Activated naive CD8-positive, alpha-beta T cell treated with anti-CD3 and anti-CD28 coated beads, Interleukin-2, amount 10 ng/mL, durations not matched to agents 7 days and 5 days (primary cell): ENCODE measurements at places on chromosomes 1 and 21.

DNA sequence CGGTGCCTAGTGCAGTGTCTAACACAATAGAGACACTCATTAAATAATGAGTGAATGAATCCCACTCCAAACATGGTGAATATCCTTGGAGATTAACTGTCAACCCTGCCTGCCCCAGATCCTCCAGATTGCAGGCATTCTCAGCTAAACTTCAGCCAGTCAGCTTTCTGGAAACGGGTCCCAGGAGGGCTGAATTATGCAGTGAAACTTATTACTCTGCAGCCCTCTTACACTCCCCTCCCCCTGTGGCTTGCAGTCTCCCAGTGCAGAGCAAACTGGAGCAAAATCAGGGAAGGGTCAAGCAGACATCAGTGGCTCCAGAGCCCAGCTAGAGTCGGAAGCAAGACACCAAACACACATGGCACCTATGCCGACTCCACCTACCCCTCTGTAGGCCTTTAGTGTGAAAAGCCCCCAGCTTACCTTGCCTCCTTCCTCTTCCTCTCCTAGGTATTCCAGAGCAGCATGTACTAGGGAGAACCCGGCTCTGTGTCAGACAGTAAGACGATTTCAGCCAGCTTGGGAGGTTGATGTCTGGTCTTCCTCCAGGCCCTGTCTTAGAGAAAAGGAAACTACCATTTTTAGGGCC is 6.5 kb upstream of the RGS16 start:
- no peak overlapping the region for H3K4me3 ChIP-seq
- H3K36me3 ChIP-seq = peaks cover 3% of the 10 kb centered on the region
- H3K27ac ChIP-seq = no peak overlapping the region
- H3K4me1 ChIP-seq = peaks cover 34% of the 10 kb centered on the region
- peaks cover 64% of the 10 kb centered on the region for H3K27me3 ChIP-seq
- no peak for DNase-seq

GRCh38 chr1:114033216-114033706 is 54.0 kb downstream of the OLFML3 start:
- no peaks in the 10 kb centered on the region for H3K4me1 ChIP-seq
- H3K27ac ChIP-seq = no peak overlapping the region
- no peaks in the 10 kb centered on the region for H3K27me3 ChIP-seq
- no peak for DNase-seq
- no peak overlapping the region for H3K4me3 ChIP-seq
- H3K36me3 ChIP-seq = no peaks in the 10 kb centered on the region

DNA sequence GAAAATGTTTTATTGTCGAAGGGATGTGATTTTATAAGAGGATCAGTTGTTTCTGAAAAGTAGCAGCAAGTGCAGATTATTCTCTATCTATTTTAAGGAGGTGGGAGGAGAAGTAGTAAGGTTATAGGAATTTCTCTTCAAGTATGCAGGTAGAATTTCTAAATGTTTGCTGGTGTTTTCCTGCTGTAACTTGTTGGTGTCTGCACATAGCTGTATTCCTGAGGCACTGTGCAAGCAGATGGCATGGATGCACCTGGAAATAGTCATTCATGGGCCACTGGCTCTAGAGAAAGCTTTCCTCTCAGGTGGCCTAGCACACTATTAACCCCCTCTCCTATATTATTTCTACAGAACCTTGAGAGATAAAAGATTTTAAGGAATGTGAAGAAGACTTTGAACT is 30.3 kb upstream of the PODN start:
- peaks cover 15% of the 10 kb centered on the region for H3K36me3 ChIP-seq
- no peak for DNase-seq
- H3K27ac ChIP-seq = no peak overlapping the region
- H3K4me3 ChIP-seq = no peak overlapping the region
- H3K27me3 ChIP-seq = no peaks in the 10 kb centered on the region

- no peak overlapping the region for H3K27ac ChIP-seq
- H3K36me3 ChIP-seq = peaks cover 39% of the 10 kb centered on the region
- peaks cover 32% of the 10 kb centered on the region for H3K4me1 ChIP-seq
- H3K4me3 ChIP-seq = no peak overlapping the region
- no peak for DNase-seq
Measured at GRCh38 chr1:46607345-46608130, 3.5 kb upstream of the MKNK1 start.

GRCh38 chr1:234018816-234019215 is 114.3 kb downstream of the SLC35F3 start:
- no peak for DNase-seq
- no peak overlapping the region for H3K4me3 ChIP-seq

DNA sequence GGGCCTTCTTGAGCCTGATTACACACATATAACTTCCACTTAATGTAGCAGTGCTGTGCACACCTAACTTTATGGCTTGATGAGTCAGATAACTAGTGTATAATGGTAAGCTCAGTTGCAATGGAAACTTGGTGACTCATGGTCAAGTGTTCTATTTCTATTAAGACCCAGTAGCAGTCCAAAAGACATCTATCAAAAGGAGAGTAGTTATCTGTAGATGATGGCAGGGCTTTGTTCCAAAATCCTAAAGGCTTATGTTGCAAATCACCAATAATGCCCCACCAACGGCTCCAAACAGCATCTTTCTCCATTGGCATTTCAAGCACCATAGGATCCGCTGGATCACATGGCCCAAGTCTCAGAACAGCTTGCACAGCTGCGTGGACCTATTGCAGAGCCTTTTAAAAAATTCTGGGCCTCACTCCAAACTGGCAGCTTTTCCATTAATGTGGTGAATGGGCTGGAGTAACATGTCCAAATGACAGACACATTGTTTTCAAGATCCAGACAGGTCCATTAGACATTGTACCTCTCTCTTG is 566.8 kb upstream of the USP24 start:
- no peak overlapping the region for H3K27ac ChIP-seq
- H3K4me3 ChIP-seq = no peak overlapping the region
- H3K36me3 ChIP-seq = no peaks in the 10 kb centered on the region
- H3K27me3 ChIP-seq = no peaks in the 10 kb centered on the region
- H3K4me1 ChIP-seq = no peaks in the 10 kb centered on the region
- DNase-seq = no peak

DNA sequence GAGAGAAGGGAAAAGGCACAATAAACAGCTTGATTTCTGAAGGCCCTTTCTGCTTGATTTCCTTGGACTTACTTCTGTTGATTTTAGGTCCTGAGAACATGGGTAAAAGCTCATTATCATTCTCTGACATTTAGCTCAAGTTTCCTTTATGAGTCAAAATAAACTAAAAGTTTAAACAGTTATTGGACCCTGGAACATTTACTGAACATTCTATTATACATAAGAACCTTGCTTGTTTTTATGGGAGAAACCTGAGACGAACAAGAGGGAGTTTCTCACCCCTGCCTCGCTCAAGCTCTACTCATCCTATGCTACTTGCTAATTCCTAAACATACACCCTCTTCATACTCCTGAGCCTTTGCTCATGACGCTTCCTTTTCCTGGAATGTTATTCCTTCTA is 538.3 kb upstream of the PKN2 start:
- peaks cover 3% of the 10 kb centered on the region for H3K4me1 ChIP-seq
- H3K36me3 ChIP-seq = no peaks in the 10 kb centered on the region
- peaks cover 4% of the 10 kb centered on the region for H3K27me3 ChIP-seq
- no peak for DNase-seq
- no peak overlapping the region for H3K27ac ChIP-seq
- H3K4me3 ChIP-seq = no peak overlapping the region

- no peak overlapping the region for H3K4me3 ChIP-seq
- DNase-seq = no peak
- no peaks in the 10 kb centered on the region for H3K27me3 ChIP-seq
- no peak overlapping the region for H3K27ac ChIP-seq
- no peaks in the 10 kb centered on the region for H3K36me3 ChIP-seq
- H3K4me1 ChIP-seq = peaks cover 9% of the 10 kb centered on the region
Measured at GRCh38 chr1:87404296-87404695, 75.6 kb downstream of the LMO4 start.

- H3K27ac ChIP-seq = no peak overlapping the region
- H3K4me1 ChIP-seq = peaks cover 5% of the 10 kb centered on the region
- H3K4me3 ChIP-seq = no peak overlapping the region
- H3K27me3 ChIP-seq = no peaks in the 10 kb centered on the region
- H3K36me3 ChIP-seq = peaks cover 1% of the 10 kb centered on the region
Measured at GRCh38 chr1:200432586-200432985, 22.8 kb upstream of the ZNF281 start.

GRCh38 chr1:221778125-221778524 is 36.2 kb upstream of the DUSP10 start:
- DNase-seq = no peak
- H3K27ac ChIP-seq = peak overlapping the region; percentile 93
- H3K36me3 ChIP-seq = peaks cover 5% of the 10 kb centered on the region
- H3K4me3 ChIP-seq = peak overlapping the region; percentile 55
- no peaks in the 10 kb centered on the region for H3K27me3 ChIP-seq
- H3K4me1 ChIP-seq = peaks cover 78% of the 10 kb centered on the region

- peaks cover 36% of the 10 kb centered on the region for H3K4me1 ChIP-seq
- peak overlapping the region; percentile 99 for H3K27ac ChIP-seq
Measured at GRCh38 chr21:37074546-37074945, 1.5 kb downstream of the TTC3 start.

DNA sequence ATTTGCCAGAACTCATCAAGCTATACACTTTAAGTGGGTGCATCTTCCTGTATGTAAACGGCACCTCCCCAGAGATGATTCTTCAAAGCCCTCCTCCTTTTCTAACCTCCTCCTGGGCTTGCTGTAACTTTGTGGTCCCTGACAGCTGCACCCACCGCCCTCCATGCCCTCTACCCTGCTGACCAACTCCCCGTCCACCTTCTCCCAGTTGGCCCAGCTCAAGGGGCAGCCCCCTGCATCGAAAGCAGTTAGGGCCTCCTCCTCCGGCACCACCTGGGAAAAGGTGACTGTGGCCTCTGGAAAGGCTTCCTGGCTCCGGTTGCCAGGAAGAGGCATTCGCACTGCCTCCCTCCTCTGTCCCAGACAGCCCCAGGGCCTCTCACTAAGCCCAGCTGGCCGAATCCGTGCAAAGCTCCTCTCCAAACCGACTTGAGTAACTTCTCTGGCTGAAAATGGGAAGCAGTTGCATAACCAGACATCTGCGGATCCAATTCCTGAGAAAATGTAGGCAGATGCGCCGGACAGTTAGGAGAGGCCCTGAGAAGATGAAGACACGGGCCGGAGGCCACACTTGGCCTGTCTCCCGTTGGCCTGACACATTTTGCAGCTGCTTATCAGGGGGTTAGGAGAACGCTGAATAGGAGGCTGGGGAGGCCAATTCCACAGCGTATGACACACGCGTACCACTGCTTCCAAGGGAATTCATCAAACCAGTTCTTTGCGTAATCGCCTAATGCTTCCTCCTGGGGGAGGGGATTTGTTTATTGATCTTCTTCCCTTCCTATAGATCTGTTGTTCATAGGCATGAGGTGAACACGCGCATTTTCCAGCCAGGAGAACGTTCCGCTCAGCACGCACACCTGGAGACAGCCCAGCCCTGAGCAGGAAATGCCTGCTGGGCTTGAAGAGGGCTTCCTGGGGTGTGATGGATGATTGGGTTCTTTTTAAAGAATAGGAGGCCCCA is 48.7 kb upstream of the COL6A2 start:
- no peaks in the 10 kb centered on the region for H3K4me1 ChIP-seq
- peaks cover 3% of the 10 kb centered on the region for H3K27me3 ChIP-seq
- H3K4me3 ChIP-seq = no peak overlapping the region
- no peak for DNase-seq
- no peak overlapping the region for H3K27ac ChIP-seq

DNA sequence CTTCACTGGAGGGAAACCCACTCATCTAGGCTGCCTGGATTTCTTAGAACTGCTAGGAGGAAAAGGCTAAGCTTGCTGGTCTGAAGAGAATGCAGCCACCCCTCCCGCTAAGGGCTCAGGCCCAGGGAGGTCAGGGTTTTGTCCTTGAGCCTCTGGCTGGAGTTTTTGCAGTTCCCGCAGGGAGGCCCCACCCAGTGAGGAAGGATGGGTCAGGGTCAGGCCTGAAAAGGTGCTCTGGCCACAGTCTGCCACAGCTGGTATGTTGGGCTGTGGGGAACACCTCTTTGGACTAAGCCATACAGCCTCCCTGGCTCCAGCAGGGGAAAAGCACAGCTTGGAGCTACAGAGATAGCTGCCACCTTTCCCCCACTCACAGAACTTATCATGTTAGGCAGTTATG is 71.4 kb upstream of the PAPPA2 start:
- H3K4me1 ChIP-seq = no peaks in the 10 kb centered on the region
- no peak for DNase-seq
- no peak overlapping the region for H3K4me3 ChIP-seq
- no peaks in the 10 kb centered on the region for H3K27me3 ChIP-seq
- H3K36me3 ChIP-seq = no peaks in the 10 kb centered on the region

DNA sequence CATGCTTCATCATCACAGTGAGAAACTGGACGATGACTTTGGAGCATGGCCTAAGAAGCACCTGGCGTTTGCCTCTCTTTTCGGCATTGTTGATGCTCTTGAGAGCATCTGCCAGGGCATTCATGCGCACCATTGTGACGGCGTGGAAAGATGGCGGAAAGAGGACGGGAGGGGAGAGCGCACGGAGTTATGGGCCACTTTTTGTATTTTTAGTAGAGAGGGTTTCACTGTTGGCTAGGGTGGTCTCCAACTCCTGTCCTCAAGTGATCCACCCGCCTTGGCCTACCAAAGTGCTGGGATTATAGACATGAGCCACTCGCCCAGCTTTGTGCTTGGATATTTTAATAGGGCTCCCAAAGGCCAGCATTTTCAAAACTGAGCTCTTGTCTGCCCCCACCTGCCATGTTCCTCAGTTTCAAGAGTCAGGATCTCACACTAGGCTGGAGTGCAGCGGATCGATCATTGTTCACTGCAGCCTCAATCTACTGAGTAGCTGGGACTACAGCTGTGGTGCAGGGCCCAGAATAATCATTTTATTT is 5.3 kb downstream of the RPS8 start:
- H3K36me3 ChIP-seq = peaks cover 42% of the 10 kb centered on the region
- H3K4me3 ChIP-seq = no peak overlapping the region
- no peak for DNase-seq

DNA sequence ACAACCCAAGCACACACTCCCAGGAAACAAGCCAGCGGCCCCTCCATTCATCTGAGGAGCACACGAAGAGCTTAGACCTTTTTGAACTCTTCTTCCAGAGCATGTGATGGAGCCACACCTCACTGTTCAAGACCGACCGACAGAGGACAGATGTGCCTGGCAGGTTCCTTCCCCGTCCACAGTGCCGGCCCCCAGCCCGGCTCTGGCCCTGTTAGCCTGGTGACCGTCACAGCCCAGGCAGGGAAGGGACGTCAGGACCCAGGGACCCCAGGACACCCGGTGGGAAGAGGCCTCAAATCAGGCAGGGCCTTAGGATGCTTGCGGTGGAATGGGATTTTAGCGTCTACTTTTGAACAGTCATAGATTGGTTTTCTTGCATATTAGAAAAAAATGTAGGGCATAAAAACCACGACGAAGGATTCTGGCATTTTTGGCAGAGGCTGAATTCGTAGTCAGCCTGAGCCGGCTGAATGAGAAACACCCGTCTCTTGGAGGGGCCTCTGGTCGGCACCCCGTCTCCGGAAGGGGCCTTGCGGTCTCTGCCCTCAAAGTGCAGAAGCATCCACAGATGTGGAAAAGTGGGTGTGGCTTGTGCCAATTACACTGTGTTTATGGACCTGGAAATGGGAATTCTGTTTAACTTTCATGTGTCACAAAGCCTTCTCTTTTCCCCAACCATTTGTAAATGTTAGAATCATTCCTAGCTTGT is 79.3 kb downstream of the SIK1 start:
- H3K4me1 ChIP-seq = peaks cover 19% of the 10 kb centered on the region
- no peak for DNase-seq
- H3K27ac ChIP-seq = peak overlapping the region; percentile 73
- H3K4me3 ChIP-seq = no peak overlapping the region
- no peaks in the 10 kb centered on the region for H3K27me3 ChIP-seq
